T-helper 1 cell treated with Interleukin-12 subunit alpha and Interleukin-12 subunit beta and Interleukin-4 antibody, amounts not matched to agents 30 ng/mL and 1 ng/mL, for 36 hours (primary cell): ENCODE measurements at places on chromosomes 5 and 9. TPM values are rescaled to one million over a fixed set of nuclear protein-coding genes. Genes with fewer than 3 reads are reported as not detected.

C5 gene
- 0.83 and 1.3 TPM in 2 replicates for total RNA-seq

NPR3 gene
- not detected in 2 replicates for total RNA-seq

CETN3 gene
- total RNA-seq, result 21.4 and 22.3 TPM in 2 replicates

COL27A1 gene
- 1.2 TPM in 2 replicates for total RNA-seq

SPATA31E1 gene
- not detected in 2 replicates for total RNA-seq

TUSC1 gene
- total RNA-seq, result 0.29 and 0.32 TPM in 2 replicates

ARHGEF39 gene
- 7.8 and 8.7 TPM in 2 replicates for total RNA-seq

MEGF10 gene
- 0.02 TPM in 1 of 2 replicates, not detected in the other for total RNA-seq

NIPAL4 gene
- 0.54 and 1.0 TPM in 2 replicates for total RNA-seq

PLPPR1 gene
- not detected in 2 replicates for total RNA-seq

CLIC3 gene
- 1.4 and 1.8 TPM in 2 replicates for total RNA-seq

TRIO gene
- 9.6 and 12.9 TPM in 2 replicates for total RNA-seq

TLR4 gene
- total RNA-seq, result not detected in 2 replicates

IL9 gene
- total RNA-seq, result 0.51 and 1.3 TPM in 2 replicates
